ENCODE measurements at places on chromosomes 4 and X.

DNA sequence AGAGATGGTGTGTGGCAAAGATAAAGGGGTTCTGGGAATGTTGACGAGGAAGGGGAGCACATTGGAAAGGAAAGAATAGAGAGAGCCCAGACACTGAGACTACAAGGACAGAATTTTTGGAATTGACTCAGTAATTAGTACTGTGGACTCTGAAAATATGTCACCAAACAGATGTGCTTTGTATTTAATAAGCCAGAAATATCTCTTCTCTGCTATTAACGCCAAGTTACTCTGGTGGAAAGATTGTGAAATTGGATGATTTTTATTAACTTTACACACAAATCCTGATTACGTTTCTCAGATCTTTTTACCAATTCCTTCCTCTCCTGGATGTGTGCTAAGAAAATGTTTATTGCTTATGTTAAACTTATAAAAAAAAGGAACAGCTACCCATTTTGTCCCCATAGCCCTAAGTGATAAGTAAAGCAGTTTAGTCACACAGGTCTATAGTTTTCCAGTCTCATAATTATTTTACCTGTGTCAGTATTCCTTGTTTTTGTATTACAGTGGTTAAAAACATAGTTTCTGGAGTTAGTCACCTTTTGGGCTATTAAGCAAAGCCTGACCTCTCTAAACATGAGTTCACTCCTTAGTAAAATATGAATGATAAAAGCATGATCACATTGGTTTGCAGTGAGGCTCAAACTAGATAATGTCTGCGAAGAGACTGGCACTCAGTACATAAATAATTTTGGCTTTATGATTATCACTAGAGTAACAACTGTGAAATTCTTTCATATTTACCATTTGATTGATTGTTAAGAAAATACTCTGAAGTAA, 1068.3 kb downstream of the STIM2 start:
- no peak for DNase-seq

GRCh38 chr4:22596409-22596808, 80.5 kb upstream of the ADGRA3 start:
- no peak for DNase-seq

- DNase-seq, result no peak
These were observed 41.9 kb upstream of the CBR4 start for GRCh38 chr4:169051761-169052593.

DNA sequence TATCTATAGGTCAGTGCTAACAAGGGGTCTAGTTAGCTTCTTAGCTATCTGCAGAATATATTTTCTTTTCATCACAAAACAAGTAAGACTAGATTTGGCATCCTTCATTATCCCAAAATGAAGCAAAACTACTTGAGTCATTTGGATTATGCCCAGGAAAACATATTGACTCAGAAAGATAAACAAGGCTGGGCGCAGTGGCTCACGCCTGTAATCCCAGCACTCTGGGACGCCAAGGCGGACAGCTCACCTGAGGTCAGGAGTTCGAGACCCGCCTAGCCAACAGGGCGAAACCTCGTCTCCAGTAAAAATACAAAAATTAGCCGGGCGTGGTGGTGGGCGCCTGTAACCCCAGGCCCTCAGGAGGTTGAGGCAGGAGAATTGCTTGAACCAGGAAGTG, 18.0 kb upstream of the MND1 start:
- DNase-seq, result no peak

GRCh38 chr4:123652476-123652875, 255.9 kb downstream of the SPRY1 start:
- DNase-seq, result no peak

GRCh38 chr4:86502081-86502480, 92.0 kb upstream of the PTPN13 start:
- DNase-seq, result no peak

- DNase-seq, result no peak
These were observed 154.2 kb downstream of the TEX11 start for GRCh38 chrX:70754169-70754848.

DNA sequence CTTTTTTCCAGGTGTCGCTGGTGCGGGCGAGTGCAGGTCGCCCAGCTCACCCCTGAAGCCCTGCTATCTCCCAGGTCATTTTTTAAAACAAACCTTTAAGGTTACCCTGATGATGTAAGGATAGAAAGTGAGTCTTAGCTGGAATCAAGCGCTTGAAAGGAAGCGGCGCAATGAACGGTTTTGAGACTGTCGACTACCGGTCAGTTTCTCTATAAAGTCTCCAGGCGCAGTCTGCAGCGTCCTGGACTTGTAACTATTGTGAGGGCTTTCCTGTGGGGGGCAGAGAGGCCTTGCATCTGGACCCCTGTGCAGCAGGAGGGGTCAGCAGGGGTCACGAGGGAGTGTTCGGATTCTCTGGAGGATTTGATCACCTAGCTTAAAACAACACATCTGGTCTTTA, 1.6 kb downstream of the KIT start:
- no peak for DNase-seq

DNA sequence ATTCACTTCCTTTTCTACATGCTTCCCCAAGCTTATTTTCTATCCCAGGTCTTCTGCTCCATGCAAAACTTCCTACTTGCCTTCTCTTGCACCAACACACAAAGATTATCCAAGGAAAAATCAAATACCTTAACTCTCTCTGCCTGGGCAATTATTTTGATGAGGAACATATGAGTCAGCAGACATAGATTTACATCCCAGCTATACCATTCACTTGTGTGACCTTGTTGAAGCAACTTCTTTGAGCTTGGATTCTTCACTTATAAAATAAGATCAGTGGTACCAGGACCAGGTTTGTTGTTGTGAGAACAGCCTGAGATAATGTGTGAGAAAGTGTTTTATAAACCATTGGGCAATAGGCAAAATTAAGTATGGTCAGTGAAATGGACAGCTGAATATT, 39.1 kb upstream of the TMEM192 start:
- no peak for DNase-seq

DNA sequence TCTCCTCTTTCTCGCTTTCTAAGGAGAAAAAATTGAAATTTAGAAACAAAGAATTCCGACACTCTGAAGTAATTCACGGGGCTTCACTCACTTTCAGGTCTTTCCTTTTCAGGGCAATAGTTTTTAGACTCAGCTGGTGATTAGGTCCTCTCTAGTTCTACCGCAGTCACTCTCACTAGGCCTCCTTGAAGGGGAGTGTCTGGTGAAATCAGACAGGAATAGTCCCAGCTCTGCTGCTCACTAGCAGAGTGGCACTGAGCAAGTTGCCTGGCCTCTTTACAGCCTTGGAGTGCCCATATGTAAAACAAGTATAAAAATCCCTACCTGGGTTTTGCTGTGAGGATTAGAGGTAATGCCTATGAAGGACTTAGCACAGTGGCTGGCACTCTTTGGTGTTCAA, 64.1 kb downstream of the NEUROG2 start:
- no peak for DNase-seq

DNA sequence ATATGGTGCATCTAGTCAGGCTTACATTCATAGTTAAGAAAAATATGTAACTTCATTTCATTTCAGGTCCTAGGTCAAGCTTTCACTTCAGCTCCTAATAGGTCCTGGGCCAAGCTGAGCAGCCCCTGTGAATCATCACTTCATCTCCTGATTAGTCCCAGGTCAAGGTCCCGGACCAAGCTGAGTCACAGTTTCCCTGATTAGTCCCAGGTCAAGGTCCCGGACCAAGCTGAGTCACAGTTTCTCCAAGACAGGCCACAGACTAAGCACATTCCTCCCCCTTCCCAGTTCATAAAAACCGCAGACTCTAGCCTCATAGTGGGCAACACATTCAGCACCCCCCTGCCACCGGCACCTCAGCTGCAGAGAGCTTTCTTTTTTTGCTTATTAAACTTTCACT, 1331.8 kb downstream of the PCDH19 start:
- no peak for DNase-seq

- no peak for DNase-seq
These were observed 13.3 kb downstream of the OFD1 start for GRCh38 chrX:13747836-13748235.

GRCh38 chr4:158255727-158256324, 45.5 kb downstream of the TMEM144 start:
- no peak for DNase-seq

- no peak for DNase-seq
These were observed 31.0 kb downstream of the TMEM131L start for GRCh38 chr4:153497091-153497531.

DNA sequence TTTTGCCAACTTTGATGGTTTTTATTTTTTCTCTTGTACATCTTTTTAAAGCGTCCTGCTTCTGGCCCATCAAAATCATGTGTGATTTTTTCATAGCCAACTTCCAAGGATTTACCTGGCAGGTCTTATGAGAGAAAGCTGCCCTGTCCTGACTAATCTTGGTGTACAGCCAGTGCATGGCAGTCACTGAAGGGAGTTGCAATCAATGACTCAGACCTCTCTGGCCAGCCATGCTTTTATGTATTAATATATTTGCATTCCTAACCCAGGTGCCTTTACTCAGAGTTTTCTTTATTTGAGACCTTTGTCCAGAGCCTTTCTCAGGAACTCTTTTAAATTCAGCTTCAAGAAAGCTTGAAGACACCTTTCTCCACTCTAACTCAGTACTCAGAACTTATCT, 691.5 kb upstream of the HTR2C start:
- DNase-seq, result no peak

- no peak for DNase-seq
These were observed 36.5 kb downstream of the TBC1D9 start for GRCh38 chr4:140719686-140720085.
